ENCODE measurements at places on chromosomes 7 and 10. TPM values are rescaled to one million over a fixed set of nuclear protein-coding genes. Genes with fewer than 3 reads are reported as not detected.
A peak's percentile ranks its signal among the peaks of the same experiment; 100 is the strongest.

The NPC1L1 gene
- total RNA-seq: not detected

The GHRHR gene
- not detected for total RNA-seq

The PNLIPRP2 gene
- not detected for total RNA-seq

The DEPP1 gene
- 3.3 TPM for total RNA-seq

The EFCAB10 gene
- 0.20 TPM for total RNA-seq

The EIF5AL1 gene
- 1.7 TPM for total RNA-seq

The ALOX5 gene
- total RNA-seq: 4.1 TPM

The KIF11 gene
- 16.8 TPM for total RNA-seq

The TET1 gene
- total RNA-seq: 0.56 TPM

The WNT8B gene
- not detected for total RNA-seq

The LRRC17 gene
- 0.32 TPM for total RNA-seq

The ATE1 gene
- total RNA-seq: 20.3 TPM

The DUS4L gene
- total RNA-seq: 7.3 TPM

GRCh38 chr10:80149123-80149522, 16.6 kb downstream of the PLAC9 start:
- ATAC-seq: no peak

- ATAC-seq: no peak
Observed at GRCh38 chr10:63585041-63585440, 63.8 kb downstream of the REEP3 start.

GRCh38 chr7:37670436-37670835, 13.1 kb upstream of the GPR141 start:
- ATAC-seq: no peak

GRCh38 chr7:133021196-133021595, 60.7 kb downstream of the CHCHD3 start:
- ATAC-seq: no peak

DNA sequence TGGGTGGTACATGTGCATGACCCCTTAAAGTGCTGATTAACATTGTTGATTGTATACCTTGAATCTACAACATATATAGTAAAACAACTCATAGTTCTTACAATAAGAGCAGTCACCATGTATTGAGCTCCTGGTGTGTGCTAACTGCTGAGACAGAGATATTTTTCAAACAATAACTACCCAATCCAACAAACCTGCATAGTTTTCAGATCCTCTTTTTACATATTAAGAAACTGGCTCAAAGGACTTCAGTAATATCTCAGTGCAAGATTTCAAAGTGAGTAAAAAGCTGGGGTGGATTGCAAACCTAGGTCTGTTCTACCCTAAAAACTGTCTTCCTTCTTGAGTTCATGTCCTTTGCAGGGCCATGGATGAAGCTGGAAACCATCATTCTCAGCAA, 272.2 kb downstream of the SNX13 start:
- ATAC-seq: no peak

GRCh38 chr7:21108182-21108581, 319.7 kb upstream of the SP4 start:
- no peak for ATAC-seq

DNA sequence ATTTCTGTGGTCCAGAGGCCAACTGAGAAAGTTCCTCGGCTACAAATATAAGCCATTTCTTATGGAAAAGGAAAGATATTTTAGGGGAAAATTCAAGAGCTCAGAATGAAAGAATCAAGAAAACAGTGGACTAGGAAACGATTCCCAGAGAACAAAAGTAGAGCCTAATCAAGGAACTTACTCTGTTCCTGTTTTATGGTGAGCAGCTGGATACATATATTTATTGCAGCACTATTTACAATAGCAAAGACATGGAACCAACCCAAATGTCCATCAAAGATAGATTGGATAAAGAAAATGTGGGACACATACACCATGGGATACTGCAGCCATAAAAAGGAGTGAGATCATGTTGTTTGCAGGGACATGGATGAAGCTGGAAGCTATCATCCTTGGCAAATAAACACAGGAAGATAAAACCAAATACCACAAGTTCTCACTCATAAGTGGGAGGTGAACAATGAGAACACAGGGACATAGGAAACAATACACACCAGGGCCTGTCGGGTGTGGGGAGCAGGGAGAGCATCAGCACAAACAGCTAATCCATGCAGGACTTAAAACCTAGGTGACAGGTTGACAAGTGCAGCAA, 298.7 kb downstream of the THSD7A start:
- no peak for ATAC-seq

GRCh38 chr7:44341401-44341800, 16.0 kb upstream of the CAMK2B start:
- ATAC-seq: no peak

- ATAC-seq: no peak
Observed at GRCh38 chr10:16425449-16425848, 11.4 kb upstream of the PTER start.

- ATAC-seq: no peak
Observed at GRCh38 chr7:165661-166337, 26.6 kb upstream of the FAM20C start.

DNA sequence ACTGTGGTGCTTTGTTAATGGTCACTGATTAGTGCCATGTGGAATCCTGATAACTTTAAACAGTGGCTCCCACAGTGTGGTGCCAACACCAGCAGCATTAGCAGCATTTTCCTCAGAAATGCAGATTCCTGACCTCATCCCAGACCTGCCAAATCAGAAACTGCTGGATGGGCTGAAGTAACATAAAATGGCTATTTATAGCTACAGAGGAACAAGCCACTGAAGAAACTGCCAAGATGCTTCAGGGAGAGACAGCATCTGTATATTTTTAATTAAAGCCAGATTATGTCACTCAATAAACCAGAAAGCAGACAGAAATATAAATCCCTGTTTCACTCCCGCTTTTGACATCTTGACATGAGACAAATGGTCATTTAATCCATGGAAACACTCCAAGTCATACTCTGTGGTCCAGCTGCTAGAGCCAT, 178.5 kb downstream of the AMPH start:
- no peak for ATAC-seq

- no peak for ATAC-seq
Observed at GRCh38 chr10:68087685-68088401, 12.8 kb upstream of the HERC4 start.

DNA sequence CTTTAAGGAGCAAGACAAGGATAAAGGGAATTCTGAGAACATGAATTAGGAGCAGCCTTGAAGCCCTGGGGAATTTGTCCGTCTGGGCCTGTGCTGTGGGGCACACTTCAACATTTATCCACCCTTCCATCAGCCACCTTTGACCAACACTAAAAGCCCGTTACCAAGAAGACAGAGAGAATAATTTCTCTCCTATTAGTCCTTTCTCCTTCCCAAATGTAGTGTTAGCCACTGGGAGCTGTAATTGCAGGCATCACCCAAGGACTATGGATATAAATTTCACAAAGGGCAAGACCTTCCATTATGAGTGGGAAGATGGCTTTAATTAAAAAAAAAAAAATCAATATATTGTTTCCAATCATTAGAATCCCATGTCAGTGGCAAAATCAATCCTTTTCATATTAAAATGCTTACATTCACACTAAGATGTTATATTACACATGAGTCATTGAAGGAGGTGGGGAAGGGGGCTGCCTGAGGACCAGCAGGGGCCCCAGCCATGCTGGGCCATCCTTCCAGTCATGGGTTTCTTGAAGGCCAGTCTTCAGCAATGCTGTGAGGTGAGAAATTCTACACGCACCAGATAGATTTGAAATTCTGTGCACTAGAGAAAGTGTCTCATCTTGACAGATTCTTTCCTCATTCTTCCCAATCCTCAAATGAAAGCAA, 292.5 kb upstream of the NRP1 start:
- ATAC-seq: no peak

DNA sequence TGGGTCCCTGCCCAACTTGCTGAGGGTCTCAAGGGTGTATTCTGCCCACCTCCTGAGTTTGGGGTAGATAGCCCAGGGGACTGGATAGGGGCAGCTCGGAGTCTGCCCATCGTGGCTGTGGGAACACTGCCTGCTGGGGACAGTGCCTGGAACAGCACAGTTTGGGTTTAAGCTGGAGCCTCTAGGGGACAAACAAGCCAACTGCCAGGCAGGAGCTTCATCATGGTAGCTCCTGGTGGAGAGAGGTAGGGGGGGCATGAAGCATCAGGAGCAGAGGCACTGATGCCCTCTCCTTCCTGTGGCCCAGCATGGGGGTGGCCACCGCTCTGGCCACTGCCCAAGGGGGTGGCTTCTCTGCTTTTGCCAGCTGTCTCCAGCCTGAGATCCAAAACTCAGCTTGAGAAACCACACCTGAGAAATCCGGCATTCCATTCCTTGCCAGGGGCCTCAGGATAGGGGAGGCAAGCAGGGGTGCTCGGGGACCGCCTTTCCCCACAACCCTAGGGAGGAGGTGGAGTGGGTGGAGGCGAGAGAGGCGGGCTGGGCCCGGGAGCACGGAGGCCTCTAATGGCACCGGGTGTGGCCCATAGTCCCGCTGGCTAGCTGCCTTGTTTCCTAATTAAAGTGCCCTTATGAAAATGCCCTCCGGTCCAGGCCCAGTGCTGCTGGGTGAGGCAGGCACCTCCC, 47.6 kb downstream of the UNC5B start:
- ATAC-seq: peak; percentile 59

DNA sequence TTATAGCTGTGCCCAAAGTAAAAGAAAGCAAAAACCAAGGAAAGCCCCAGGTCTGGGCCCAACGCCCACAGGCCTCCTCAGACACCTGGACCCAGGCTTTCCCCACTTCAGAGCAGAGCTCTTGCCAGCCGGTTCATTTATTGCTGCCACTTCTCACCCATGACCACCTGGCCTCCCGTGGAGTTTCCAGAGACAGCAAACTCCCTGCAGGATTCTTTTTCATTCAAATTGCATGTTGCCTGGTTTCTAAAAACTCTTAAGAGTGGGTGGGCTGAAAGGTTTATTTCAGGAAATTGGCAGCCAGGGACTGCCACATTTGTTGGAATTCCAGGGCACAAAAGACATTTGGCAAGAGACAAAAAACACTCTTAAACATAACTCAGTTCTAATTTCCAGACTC, 4.7 kb downstream of the VOPP1 start:
- no peak for ATAC-seq

DNA sequence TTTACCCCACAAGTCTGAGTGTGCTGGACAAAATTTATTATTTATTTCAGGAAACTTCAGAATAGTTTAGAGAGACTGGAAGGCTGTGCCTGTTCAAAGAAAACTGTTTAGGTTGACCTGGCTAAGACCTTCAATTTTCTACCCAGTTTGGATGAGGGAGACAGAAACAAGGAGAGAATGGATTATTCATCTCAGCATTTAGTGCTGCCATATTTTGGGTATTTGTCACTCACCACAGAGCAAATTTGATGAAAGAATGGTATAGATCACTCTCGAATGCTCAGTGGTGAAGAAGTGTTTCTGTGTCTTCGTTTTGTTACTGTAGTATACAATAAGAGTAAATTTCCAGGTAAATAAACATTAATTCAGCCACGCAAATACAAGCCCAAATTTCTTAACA, 71.8 kb downstream of the SEMA3C start:
- ATAC-seq: no peak

GRCh38 chr7:51066405-51066882, 250.2 kb downstream of the COBL start:
- ATAC-seq: no peak

- no peak for ATAC-seq
Observed at GRCh38 chr10:3118641-3119091, 51.3 kb downstream of the PFKP start.

- no peak for ATAC-seq
Observed at GRCh38 chr7:131381069-131381838, 53.6 kb downstream of the MKLN1 start.

DNA sequence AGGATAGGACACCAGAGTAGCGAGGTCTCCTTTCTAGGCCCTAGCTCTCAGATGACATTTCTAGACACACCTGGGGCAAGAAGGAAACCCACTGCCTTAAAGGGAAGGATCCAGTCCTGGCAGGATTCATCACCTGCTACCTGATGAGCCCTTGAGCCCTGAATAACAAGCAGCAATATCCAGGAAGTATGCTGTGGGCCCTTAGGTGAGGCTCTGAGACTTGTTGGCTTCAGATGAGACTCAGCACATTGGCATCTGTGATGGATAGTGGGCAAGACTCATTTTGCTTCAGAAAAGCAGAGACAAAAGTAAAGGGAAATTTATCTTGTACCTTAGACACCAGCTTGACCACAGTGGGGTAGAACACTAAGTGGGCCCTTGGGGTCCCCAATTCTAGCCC, 238.4 kb upstream of the MEOX2 start:
- no peak for ATAC-seq

GRCh38 chr10:132690401-132690800, 95.5 kb downstream of the NKX6-2 start:
- ATAC-seq: no peak

- no peak for ATAC-seq
Observed at GRCh38 chr10:7054915-7055314, 355.9 kb downstream of the SFMBT2 start.

- peak; percentile 87 for ATAC-seq
Observed at GRCh38 chr10:73495884-73496674, at the start of gene PPP3CB. TSS of gene PPP3CB (minus strand) at chr10:73496024. CDS start at chr10:73495889, 135 bp downstream.

DNA sequence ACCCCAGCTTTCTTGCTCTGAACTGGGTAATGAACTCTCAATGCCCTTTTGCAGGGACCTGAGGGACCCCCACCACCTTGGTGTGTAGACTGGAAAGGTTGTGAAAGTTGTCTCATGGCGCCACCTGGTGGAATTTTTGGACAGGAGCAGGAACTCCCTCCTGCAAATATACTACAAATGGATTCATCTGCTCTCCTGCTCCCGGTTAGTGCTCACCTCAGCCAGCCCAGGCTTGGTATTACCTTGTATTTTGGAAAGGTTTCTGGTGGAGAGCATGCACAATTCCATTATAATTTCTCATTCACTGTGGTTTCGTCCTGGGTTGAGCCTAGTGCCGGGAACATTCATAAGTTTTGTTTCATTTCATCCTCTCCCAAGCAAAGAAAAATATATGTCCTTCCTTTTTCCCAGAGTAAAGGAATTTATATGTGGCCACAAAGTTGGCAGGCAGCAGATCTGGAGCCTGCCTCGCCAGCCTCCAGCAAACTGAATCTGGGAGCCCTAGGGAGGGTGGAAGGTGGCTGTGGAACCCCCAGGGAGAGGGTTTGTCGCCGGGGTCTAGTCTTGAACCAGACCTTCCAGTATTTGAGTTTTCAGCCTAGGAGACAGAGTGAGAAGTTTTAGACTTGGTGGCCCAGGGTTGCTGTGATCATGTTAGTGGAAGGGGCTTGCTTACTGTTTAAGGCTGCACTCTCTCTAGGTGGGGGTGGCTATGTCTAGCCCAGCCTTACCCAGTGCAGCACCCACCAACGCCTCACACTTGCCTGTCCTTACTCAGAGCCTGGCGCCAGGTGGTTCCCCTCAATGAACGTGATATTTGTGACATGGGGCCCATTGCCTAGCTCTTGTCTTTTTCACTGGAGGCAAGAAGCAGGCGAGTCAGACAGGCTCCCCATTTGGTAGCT, 9.5 kb downstream of the FAM241B start:
- ATAC-seq: peak; percentile 48

- ATAC-seq: no peak
Observed at GRCh38 chr7:77811516-77812289, 13.1 kb downstream of the PHTF2 start.

- no peak for ATAC-seq
Observed at GRCh38 chr10:47101807-47102206, 190.6 kb downstream of the PTPN20 start.

DNA sequence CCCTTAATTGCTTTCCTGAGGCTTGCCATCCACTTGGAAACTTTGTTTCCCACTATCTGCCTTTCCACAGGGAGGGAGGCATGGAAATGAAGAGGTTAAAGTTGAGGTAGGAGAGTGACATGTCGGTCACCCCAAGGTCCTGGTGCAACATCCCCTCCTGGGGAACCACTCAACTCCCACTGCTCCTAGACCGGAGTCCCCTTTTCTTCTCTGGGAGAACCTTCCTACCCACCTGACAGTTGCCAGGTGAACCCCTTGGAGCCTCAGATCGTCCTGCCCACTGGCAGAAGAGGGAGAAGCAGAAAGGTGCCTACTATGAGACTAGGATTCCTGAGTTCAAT, 21.7 kb downstream of the IMPDH1 start:
- no peak for ATAC-seq
